Progenitor cell of endocrine pancreas (in vitro differentiated cells): ENCODE measurements at places on chromosomes 6 and 20. TPM values are rescaled to one million over a fixed set of nuclear protein-coding genes. Genes with fewer than 3 reads are reported as not detected.
A peak's percentile ranks its signal among the peaks of the same experiment; 100 is the strongest.

DNA sequence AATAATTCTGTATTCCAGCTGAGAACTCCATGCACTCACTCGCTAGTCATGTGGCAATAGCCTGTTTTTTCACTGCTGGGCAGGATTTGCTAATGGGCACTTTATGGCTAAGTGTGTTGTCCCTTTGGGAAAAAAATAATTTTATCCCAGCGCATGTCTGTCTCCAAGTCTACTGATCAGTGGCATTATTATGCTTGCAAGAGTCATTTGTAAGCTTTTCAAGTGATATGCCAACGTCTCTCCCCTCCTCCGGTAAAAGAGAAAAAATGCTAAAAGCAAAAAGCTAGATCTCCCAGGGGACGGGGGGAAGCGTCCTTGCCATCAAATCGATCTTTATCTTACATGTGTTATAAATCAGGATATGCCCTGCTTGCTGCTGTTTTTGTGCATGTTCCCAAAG, 407.7 kb downstream of the CDH26 start:
- no peaks in the 10 kb centered on the region for H3K36me3 ChIP-seq
- no peaks in the 10 kb centered on the region for H3K4me1 ChIP-seq
- DNase-seq, result no peak
- H3K27ac ChIP-seq, result no peak overlapping the region

DNA sequence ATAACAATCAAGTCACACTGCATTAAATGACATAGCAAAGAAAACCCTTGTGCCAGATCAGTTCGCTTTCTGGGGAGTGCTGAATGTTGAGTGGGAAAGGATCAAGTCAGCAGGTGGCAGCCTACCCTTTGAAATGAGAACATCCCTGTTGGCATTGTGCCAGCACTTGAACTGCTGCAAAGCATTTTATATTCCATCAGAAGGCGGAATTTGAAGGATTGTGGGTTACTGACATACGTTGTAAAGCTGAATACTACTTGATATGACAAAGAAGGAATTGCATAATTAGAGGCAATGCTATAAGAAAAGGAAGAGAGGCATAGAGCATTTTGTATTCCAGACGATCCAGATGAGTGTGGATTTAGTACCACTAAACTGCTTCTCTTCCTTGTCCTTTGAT, 26.5 kb downstream of the BCKDHB start:
- H3K27me3 ChIP-seq, result no peaks in the 10 kb centered on the region
- no peaks in the 10 kb centered on the region for H3K4me1 ChIP-seq
- H3K27ac ChIP-seq, result no peak overlapping the region
- DNase-seq, result no peak
- peaks cover 26% of the 10 kb centered on the region for H3K36me3 ChIP-seq

- peaks cover 1% of the 10 kb centered on the region for H3K36me3 ChIP-seq
- H3K4me3 ChIP-seq, result no peak overlapping the region
- no peaks in the 10 kb centered on the region for H3K4me1 ChIP-seq
- no peak overlapping the region for H3K27ac ChIP-seq
- DNase-seq, result no peak
- peaks cover 7% of the 10 kb centered on the region for H3K27me3 ChIP-seq
These were observed 181.9 kb downstream of the NFATC2 start for GRCh38 chr20:51360451-51361201.

DNA sequence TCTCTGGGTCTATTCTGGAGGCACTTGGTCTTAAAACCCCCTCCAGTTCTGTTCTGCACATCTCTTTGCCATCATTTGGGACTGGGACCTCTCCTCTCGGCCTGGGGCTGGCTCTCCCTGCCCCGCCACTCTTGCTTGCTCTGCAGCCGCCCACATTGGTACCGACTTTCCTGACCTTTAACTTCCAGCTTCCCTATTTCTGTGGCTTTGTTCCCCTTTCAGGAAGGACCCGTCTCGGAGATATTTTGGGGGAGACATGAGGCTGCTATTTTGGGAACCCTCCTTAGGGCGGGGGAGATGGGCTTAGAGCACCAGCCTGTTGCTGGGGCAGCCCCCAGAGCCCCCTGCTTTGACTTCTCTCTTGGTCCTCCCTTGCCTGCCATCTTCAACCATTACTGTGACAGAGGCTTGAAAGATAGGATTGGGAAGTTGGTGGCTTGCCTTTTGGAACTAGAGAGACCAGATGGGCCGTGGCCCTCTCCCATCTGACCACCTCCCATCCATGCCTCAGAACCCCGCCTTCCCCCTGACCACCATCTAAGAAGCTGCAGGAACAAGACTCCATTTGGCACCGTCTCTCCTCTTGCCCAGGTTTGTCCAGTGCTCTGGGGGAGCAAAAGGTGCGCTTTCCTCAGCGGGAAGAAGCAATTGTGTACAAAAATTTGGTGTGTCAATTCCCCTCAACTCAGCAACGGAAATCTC, 914 bp downstream of the TREM2 start:
- H3K4me1 ChIP-seq, result no peaks in the 10 kb centered on the region
- no peak for DNase-seq
- no peak overlapping the region for H3K4me3 ChIP-seq
- no peaks in the 10 kb centered on the region for H3K36me3 ChIP-seq
- H3K27me3 ChIP-seq, result peaks cover 18% of the 10 kb centered on the region

- H3K36me3 ChIP-seq, result peaks cover 12% of the 10 kb centered on the region
- H3K27ac ChIP-seq, result peak overlapping the region; percentile 14
- no peaks in the 10 kb centered on the region for H3K4me1 ChIP-seq
- no peak for DNase-seq
These were observed 29.0 kb downstream of the APCDD1L start for GRCh38 chr20:58486207-58486606.

DNA sequence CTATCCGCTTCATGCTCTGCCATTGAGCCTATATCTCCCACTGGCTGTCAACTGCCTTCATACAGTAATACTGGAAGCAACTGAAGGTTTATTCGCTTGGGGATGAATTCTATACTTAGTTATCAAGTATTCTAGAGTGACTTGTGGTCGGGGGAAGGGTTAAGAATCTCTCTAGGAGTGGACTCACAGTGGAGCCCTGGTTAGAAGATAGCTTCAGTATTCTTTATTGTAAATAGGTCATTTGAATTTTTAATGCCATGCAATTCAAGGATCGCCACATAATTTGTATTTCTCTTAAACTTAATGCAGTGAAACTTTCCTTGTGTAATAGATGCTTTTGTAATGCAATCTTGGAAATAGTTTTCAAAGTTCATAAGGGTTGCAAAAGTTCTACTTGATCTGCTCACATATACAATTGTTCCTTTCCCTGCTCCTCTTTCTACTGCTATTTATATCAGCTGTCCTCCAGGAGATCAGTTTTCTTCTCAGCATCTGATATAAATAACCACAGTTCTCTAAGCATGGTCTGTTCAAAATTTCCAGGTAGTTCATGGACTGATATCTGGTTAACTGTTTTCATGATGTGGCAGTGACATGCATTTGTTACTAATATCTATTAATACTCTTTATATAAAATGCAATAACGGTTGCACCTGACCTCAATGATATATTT, 120.3 kb downstream of the KCNQ5 start:
- no peaks in the 10 kb centered on the region for H3K27me3 ChIP-seq
- no peak overlapping the region for H3K4me3 ChIP-seq
- no peaks in the 10 kb centered on the region for H3K36me3 ChIP-seq
- peaks cover 6% of the 10 kb centered on the region for H3K4me1 ChIP-seq
- DNase-seq, result no peak

DNA sequence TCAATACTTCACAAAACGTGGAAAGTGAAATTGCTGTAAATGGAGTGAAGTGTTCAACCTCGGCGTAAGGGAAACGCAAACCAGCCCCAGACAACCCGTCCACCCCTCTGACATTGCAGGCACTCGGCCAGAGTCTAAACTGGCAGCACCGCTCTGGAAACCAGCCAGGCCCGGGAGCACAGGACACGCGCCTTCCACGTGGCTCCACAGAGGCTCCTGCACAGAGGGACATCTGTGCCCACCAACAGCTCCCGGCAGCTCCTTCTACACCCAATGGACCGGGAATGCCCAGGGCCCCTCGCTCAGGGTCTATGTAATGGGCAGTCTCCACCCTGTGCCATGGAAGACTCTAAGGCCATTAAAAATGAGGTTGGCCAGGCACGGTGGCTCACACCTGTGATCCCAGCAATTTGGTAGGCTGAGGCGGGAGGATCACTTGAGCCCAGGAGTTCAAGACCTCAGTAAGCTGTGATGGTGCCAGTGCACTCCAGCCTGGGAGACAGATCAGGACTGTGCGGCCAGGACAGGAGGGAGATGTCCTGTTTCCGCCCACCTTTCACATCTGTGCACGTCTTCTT, 3.4 kb upstream of the HELZ2 start:
- peaks cover 6% of the 10 kb centered on the region for H3K27me3 ChIP-seq
- H3K27ac ChIP-seq, result no peak overlapping the region
- H3K36me3 ChIP-seq, result no peaks in the 10 kb centered on the region
- no peak for DNase-seq

- H3K27ac ChIP-seq, result no peak overlapping the region
- DNase-seq, result no peak
- H3K4me1 ChIP-seq, result peaks cover 8% of the 10 kb centered on the region
- H3K36me3 ChIP-seq, result peaks cover 2% of the 10 kb centered on the region
- H3K27me3 ChIP-seq, result no peaks in the 10 kb centered on the region
These were observed 259.1 kb downstream of the ARID1B start for GRCh38 chr6:157036245-157036711.

DNA sequence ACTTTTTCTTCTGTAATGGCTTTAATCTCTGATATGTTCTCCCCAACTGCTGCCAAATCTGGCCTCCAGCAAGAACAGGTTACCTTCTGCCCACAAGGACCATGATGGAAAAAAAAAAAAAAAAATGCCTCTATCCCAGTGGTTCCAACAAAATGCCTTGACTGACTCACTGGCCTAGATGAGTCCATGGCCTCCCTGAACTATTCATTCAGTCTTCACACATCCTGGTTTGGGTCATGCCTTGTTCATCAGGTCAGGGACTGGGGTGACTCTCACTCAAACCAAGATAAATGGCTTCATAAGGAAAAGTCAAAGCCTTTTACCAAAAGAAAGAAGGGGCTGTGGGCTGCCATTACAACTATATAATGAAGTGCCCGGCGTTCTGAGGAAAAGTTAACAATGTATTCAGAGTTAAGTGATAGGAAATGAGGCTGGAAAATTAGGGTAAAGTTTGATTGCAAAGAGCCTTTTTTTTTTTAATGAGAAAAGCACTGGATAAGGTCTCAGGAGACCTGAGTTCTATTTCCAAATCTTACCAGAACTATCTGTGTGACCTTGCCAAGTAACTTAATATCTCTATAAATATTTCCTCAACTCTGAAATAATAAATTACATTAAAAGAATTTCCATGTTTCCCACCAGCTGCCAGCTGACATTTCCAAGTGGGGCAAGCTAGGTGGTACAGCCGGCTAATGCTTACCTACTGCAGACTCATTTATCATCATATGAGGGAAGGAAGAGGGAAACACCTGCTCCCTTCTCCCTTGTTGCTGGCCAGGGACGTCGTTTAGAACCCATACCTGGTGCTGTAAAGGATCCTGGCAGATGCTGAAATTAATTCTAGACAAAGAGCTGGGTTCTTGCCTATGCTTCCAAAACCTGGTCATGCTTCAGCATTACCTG, 380.0 kb upstream of the MARCKS start:
- no peak for DNase-seq
- no peak overlapping the region for H3K27ac ChIP-seq
- H3K36me3 ChIP-seq, result no peaks in the 10 kb centered on the region
- no peaks in the 10 kb centered on the region for H3K27me3 ChIP-seq
- no peaks in the 10 kb centered on the region for H3K4me1 ChIP-seq

DNA sequence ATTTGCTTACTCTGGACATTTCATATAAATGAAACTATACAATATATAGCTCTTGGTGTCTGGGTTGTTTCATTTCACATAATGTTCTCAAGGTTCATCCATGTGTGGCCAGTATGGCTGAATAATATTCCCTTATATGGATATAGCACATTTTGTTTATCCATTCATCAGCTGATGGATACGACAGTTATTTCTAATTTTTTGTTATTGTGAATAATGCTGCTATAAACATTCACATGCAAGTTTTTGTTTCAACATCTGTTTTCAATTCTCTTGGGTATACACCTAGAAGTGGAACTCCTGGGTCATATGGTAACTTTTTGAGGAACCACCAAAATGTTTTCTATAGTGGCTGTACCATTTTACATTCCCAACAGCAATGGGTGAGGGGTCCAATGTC, 101.1 kb downstream of the CDK19 start:
- no peak overlapping the region for H3K27ac ChIP-seq
- no peak overlapping the region for H3K4me3 ChIP-seq
- DNase-seq, result no peak
- peaks cover 9% of the 10 kb centered on the region for H3K36me3 ChIP-seq

DNA sequence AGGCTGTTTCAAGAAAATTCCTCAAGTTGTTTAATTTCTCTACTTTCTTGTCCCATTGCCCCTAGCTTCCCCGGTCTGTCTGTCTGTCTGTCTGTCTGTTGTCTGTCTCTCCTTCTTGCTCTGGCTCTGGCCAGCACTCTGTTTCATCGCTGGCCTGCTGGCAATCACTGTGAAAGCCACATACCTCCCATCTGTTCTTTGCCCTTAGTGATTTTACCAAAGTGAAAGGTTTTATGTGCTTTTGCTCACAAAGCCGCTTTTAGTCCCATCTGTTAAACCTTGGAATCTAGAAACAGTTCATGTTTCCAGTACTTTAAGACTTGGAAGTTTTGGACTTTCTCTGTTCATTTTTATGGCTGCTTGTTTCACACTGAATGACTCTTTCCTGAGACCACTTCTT, 87.8 kb upstream of the EXOC2 start:
- no peak for DNase-seq
- peaks cover 8% of the 10 kb centered on the region for H3K27me3 ChIP-seq
- no peak overlapping the region for H3K4me3 ChIP-seq
- no peaks in the 10 kb centered on the region for H3K4me1 ChIP-seq

- no peak for DNase-seq
- H3K36me3 ChIP-seq, result no peaks in the 10 kb centered on the region
- peaks cover 5% of the 10 kb centered on the region for H3K27me3 ChIP-seq
- no peaks in the 10 kb centered on the region for H3K4me1 ChIP-seq
These were observed 242.5 kb upstream of the JAG1 start for GRCh38 chr20:10916312-10916711.

PEX7 gene
- total RNA-seq, result 6.9 and 9.0 TPM in 2 replicates

AKAP12 gene
- 10.6 and 19.3 TPM in 2 replicates for total RNA-seq

CLIC5 gene
- 28.4 and 35.9 TPM in 2 replicates for total RNA-seq

SULF2 gene
- total RNA-seq, result 94.5 and 104 TPM in 2 replicates

PMEPA1 gene
- 9.1 and 9.2 TPM in 2 replicates for total RNA-seq

TBC1D32 gene
- total RNA-seq, result 13.6 and 15.4 TPM in 2 replicates
